ENCODE measurements at places on chromosomes 2 and 18. TPM values are rescaled to one million over a fixed set of nuclear protein-coding genes. Genes with fewer than 3 reads are reported as not detected.

DNA sequence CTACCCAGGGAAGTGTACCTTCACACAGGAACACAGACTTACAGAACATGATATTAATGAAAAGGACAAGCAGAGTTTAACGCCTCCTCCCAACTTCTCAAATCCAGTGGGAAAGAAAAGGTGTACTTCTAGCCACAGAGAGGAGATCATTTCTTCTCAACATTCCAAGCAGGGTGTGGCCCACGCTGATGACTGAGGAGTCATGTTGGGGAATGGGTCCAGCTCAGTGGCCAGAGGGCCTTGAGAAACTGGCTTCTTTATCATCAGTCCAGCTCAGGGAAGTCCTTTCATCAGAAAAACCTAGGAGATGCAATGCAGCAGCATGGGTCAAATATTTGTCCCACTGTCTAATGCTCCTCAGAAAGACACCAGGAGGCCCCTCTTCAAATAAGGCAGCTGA is 63.0 kb downstream of the RBM43 start:
- DNase-seq: no peak

GRCh38 chr18:77081390-77081778 is 51.2 kb downstream of the MBP start:
- no peak for DNase-seq

KLHL41 gene
- 1.1 TPM for total RNA-seq

- DNase-seq: no peak
Observed at GRCh38 chr18:70450426-70451253, 161.8 kb downstream of the SOCS6 start.

DNA sequence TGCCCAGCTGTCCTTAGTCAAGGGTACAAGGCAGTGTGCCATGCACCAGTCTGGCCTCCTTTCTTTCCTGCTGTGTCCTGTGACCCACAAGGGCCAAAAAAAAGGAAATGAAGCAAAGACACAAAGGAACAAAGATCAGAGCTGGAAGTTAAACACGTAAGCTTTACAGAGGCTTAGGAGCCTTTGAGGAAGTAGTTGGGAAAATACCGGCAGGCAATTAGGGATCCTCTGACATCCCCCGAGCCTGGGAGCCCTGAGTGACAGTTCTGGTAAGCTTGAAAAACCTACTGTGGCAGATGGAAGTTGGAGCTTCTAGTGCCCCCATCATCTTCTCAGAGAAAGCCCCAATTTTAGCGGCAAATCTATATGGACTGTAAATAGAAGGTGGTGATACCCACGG is 78.5 kb downstream of the SPRED2 start:
- DNase-seq: no peak

GRCh38 chr2:96501886-96502810 is 3.0 kb downstream of the NEURL3 start:
- no peak for DNase-seq

- no peak for DNase-seq
Observed at GRCh38 chr2:156452971-156453370, 16.8 kb downstream of the GPD2 start.

- no peak for DNase-seq
Observed at GRCh38 chr2:180016937-180017336, 9.8 kb upstream of the CWC22 start.

CPO gene
- total RNA-seq: not detected

GRCh38 chr2:177669201-177669600 is 276.6 kb downstream of the AGPS start:
- no peak for DNase-seq

DSEL gene
- 6.3 TPM for total RNA-seq

DNA sequence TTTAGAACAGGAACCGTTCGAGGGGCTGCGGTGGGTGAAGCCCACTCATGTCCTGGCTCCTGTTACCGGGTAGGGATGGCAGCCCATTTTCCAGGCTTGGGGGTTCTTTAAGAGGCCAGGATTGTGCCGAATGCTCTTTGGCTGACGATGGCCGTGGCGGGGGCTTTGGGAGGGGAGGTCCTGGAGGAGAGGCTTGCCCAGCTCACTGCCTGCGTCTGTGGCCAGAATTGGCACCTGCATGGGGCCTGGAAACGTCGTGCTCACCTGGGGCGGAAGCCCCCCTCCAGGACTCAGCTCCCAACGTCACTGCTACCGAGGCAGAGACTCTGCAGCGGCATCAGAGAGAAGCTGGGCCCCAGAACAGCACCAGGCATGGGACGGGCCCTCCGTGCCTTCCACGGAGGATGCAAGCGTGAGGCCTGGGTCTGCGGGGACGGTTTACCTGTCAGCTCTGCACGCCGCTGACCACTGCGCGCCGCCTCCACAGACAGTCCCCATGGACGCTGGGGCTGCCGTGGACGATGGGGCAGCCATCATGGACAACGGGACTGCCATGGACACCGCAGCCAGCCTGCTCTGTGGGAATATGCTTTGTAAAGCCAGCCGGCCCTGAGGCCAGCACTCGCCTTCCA is 82.9 kb downstream of the NFATC1 start:
- DNase-seq: no peak

TMEM169 gene
- total RNA-seq: 0.21 TPM

Measured in ureter (tissue), 1 donor.